ENCODE measurements at places on chromosomes 3 and 15.

DNA sequence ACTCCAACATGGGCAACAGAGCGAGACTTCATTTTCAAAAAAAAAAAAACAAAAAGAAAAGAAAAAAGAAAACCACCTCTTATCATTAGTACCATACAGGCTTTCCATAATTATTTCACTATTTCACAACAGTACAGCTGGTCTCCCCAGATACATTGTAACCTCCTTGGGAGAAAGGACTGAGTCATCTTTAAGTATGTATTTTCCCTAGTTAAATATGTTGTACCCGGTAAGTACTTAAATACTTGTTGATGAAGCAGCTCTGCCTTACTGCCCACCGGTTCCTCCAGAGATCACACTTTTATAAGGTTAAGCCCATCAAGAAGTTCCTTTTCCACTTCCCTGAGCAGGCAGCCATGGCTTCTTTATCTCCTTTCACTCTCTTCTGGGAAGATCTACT lies 789.5 kb upstream of the CFAP20DC start:
- DNase-seq = no peak

GRCh38 chr3:72187131-72187530 lies 402.2 kb upstream of the PROK2 start:
- no peak for DNase-seq

- no peak for DNase-seq
Measured at GRCh38 chr3:46266598-46266997, 24.3 kb downstream of the CCR3 start.

DNA sequence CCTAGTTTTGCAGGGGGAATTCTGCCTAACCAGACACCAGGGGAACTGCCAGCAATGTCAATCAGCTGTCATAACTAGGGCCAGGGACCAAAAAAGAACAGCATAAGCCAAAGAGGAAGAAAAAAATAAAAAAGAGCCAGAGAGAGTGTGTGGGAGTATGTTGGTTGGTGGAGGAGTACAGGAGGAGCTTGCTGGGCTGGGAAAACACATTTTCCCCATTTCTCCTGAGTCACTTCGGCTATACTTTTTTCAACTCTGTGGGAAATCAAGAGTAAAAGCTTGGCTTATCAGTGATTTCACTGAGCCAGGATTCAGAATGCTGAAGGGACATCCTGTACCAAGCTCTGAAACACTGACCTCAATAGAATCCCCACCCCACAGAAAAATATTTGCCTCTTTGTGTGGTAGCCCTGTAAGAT lies 144.7 kb upstream of the DPH6 start:
- DNase-seq = no peak

- no peak for DNase-seq
Measured at GRCh38 chr3:118436697-118437262, 597.9 kb downstream of the IGSF11 start.

- no peak for DNase-seq
Measured at GRCh38 chr3:107430214-107430995, 53.2 kb downstream of the CCDC54 start.

DNA sequence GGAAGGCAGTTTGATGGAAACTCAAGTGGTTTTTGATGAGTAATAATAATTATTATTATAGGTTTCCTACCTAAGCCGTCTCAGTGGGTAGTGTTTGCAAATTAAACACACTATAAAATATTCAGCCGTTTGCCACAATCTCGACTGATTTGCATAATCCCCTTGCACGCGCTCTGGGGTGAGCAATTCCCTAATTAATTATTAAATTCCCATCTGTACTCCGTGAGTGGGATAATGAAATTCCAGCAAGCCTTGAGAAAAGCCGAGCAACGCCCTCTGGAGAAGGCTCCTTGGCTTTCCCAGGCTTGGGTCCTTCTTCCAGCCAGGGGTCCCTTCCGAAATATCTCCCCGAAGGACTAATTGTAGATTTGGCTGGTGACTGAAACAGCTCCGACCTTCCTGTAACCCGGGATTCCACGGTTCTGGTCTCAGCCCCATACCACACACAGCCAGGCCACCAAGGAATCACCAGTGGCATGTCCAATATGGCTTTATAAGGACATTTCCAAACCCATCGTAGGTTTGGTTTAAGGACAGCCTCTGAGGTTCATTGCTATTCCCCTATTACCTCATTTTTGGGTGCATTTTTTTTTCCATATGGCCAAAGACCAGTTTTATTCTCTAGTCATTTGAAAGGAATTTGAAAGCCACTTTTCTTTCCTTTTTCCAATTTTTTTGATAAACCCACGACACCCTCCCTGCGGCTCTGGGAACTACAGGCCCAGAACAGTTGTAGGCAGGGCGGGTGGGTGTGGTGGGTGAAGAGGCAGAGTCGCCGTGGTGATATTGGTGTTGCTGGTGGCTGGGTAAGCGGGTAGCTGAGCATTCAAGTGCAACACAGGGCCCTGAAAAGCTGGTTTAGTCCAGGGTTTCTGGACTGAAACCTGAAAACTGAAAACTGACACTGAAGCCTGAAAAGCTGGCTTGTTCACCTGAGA lies 33.2 kb upstream of the RGMA start:
- DNase-seq = no peak

- DNase-seq = no peak
Measured at GRCh38 chr3:2727610-2728318, 382.4 kb downstream of the IL5RA start.

DNA sequence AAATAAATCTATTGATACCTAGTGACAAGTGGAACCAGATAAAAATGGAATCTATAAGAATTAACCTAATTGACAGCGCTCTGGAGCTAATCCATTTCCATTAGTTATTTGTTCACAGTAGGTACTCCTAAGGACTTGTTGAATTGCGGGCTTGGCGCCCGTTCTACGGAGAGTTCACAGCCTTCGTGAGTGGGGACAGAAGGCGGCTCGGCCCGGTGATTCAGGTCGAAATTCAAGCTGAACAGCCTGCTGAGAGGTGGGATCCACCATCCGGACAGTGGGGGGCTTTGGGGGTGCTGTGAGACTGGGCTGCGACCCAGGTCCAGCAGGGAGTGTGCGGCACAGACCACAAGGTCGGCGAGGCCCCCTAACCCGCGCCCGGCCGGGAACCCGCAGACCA lies 779 bp upstream of the CTNNB1 start:
- DNase-seq = no peak

- DNase-seq = no peak
Measured at GRCh38 chr15:75181780-75182179, 19.9 kb upstream of the C15orf39 start.
